Testis (tissue), 5 donors: ENCODE measurements at places on chromosomes 16 and 17. TPM values are rescaled to one million over a fixed set of nuclear protein-coding genes. Genes with fewer than 3 reads are reported as not detected.

- H3K4me1 ChIP-seq: no peaks in the 10 kb centered on the region
- H3K27ac ChIP-seq: no peak within 1 kb of the TSS
- H3K27me3 ChIP-seq: no peaks in the 10 kb centered on the region
- DNase-seq: no peak
- no peaks in the 10 kb centered on the region for H3K36me3 ChIP-seq
- no peak within 1 kb of the TSS for H3K4me3 ChIP-seq
Measured at GRCh38 chr17:41026715-41027471, at the start of gene KRTAP1-5. KRTAP1-5 (minus strand) TSS chr17:41027208; CDS start chr17:41027155, 53 bp downstream.

VAMP2 gene
- polyA plus RNA-seq: 116 TPM

GRCh38 chr17:8314797-8315763 is 5.0 kb downstream of the ARHGEF15 start:
- H3K36me3 ChIP-seq: no peaks in the 10 kb centered on the region
- H3K4me1 ChIP-seq: peaks cover 6% of the 10 kb centered on the region
- H3K27ac ChIP-seq: no peak overlapping the region
- no peak for DNase-seq
- peak overlapping the region; percentile 1 for H3K4me3 ChIP-seq

GRCh38 chr16:76486740-76487139 is 209.5 kb downstream of the CNTNAP4 start:
- no peak overlapping the region for H3K4me3 ChIP-seq
- no peaks in the 10 kb centered on the region for H3K4me1 ChIP-seq
- no peaks in the 10 kb centered on the region for H3K36me3 ChIP-seq
- DNase-seq: no peak
- no peaks in the 10 kb centered on the region for H3K27me3 ChIP-seq

DNA sequence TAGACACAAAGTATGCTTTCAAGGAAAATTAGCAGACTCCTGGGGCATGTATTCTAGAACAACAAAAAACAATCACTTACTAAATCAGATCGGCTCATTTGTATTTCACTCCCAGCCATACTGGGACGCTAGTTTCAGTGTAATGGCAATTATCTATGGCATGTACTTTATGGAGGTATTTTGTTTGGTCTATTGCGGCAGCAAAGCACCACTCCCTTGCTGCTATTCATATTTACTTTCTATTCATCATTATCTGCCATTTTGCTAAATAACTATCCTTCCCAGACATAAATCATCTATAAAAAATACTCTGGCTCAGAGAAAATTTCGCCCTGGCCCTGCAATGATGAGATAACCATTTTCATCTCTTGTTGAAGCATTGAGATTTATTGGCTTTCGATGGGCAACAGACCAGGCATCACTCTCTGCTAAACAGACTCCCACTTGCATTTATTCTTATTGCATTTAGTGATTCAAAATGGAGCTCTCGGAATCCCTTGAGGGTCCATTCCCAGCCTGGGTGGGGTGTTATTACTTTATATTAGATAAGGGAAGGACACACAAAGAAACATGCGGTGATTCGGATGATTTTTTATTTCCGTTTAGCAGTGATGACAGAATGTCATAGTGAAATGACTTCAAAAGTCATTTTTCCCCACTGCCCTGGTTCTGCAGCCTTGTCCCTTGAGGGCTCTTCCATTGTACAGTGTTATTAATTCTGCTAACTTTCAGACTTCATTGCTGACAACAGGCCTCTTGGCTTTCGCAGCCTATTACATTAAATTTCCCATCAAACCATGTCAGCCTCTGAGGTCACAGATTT is 225.8 kb downstream of the IRX3 start:
- H3K27ac ChIP-seq: no peak overlapping the region
- no peaks in the 10 kb centered on the region for H3K4me1 ChIP-seq
- no peak for DNase-seq
- H3K4me3 ChIP-seq: no peak overlapping the region
- H3K27me3 ChIP-seq: no peaks in the 10 kb centered on the region

DNA sequence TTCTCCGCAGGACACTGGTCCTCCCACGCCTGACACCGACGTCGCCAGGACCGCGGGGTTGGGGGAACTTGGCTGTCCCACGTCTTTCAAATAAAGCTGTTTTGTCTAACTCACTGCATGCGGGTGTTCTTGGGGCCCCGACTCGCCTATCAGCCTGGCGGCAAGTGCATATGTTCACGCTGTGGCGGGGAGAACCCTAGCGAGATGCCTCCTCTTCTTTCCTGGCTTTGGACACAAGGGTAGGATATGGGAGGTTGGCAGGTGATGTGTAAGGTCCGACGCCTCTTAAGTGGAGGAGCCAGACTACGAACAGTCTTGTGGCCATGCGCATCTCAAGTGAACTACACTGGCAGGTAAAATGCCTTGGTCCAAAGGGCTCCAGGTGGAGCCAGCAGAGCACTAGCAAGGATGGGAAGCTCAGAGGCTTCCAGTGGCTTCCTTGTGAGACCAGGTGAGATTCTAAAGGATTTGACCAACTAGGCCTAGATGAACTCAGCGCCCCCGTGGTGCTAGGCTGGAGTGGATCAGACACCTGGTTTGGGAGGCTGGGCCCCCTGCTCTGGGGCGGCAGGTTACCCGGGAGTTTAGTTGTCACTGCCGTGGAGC is 873 bp upstream of the RPS2 start:
- H3K27ac ChIP-seq: peak overlapping the region; percentile 97
- H3K4me1 ChIP-seq: peaks cover 13% of the 10 kb centered on the region
- peak overlapping the region; percentile 96 for H3K4me3 ChIP-seq
- no peaks in the 10 kb centered on the region for H3K27me3 ChIP-seq

DNA sequence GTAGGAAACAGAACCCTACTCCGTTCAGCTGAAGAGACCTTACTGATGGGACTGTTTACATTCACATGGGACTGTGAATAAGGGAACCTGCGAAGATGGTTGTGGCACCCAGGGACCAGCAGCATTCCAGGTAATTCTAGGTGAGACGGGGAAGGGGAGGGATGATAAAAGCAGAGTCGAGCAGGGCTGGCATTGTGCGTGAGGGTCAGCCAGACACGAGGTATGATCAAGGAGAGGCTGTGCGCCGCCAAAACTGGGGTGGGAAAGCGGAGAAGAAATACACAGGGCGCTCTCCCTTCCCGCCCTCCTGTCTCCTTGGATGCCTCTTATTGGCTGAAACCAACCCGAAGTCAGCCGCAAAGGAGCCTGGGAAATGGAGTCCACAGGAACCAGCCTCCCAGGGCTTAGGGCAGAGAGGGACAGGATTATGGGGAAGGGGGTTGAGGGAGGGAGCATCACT is 38.4 kb upstream of the CSNK2A2 start:
- no peaks in the 10 kb centered on the region for H3K27me3 ChIP-seq
- no peaks in the 10 kb centered on the region for H3K4me1 ChIP-seq
- H3K36me3 ChIP-seq: no peaks in the 10 kb centered on the region
- no peak overlapping the region for H3K27ac ChIP-seq
- DNase-seq: peak; percentile 90

PLLP gene
- 15.0 TPM for polyA plus RNA-seq

DNA sequence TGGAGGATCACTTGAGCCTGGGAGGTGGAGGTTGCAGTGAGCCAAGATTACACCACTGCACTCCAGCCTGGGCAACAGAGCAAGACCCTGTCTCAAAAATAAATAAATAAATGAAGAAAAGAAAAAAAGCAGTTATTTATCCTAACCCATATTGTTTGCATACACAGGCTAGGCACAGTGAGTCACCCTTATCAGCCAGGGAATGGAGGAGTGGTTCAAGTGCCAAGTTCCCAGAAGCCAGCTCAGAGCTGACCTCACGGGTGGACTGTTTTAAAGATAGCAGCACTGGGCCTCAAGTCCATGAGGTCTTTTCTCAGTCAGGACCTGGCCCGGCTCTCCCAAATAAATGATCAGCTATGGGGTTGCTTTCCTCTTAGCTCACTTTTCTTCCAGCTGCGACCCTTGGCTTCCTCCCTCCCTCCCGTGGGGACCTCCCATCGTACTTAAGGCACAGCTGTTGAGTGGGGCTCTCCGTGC is 22.6 kb upstream of the MGAT5B start:
- H3K27ac ChIP-seq: no peak overlapping the region
- H3K4me1 ChIP-seq: no peaks in the 10 kb centered on the region
- H3K36me3 ChIP-seq: no peaks in the 10 kb centered on the region
- no peak for DNase-seq
- H3K27me3 ChIP-seq: no peaks in the 10 kb centered on the region
- H3K4me3 ChIP-seq: no peak overlapping the region

GRCh38 chr17:4105232-4105631 is 37.6 kb downstream of the ZZEF1 start:
- no peaks in the 10 kb centered on the region for H3K27me3 ChIP-seq
- H3K36me3 ChIP-seq: no peaks in the 10 kb centered on the region
- no peak for DNase-seq
- no peak overlapping the region for H3K27ac ChIP-seq
- H3K4me3 ChIP-seq: no peak overlapping the region
- H3K4me1 ChIP-seq: peaks cover 15% of the 10 kb centered on the region

DNA sequence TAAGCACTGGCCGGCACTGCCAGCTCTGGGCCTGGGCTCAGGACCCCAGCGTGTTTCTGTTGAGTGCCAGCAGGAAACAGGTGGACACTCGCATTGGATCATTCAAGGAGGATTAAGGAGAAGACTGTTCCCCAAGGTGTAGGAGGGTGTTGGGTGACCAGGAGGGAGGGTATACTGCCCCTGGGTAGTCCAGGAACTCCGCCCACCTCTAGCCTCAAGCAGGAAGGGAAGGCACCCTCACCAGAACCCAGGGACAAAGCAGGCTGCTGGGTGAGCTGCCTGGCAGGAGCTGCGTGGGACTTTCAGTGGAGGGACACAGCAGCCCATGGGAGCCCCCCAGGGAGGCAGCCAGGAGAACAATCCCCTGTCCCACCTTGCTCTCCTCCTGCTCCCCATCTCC is 7.7 kb upstream of the RAB37 start:
- DNase-seq: no peak
- H3K4me3 ChIP-seq: no peak overlapping the region
- no peaks in the 10 kb centered on the region for H3K36me3 ChIP-seq
- no peak overlapping the region for H3K27ac ChIP-seq
- H3K4me1 ChIP-seq: no peaks in the 10 kb centered on the region

DNA sequence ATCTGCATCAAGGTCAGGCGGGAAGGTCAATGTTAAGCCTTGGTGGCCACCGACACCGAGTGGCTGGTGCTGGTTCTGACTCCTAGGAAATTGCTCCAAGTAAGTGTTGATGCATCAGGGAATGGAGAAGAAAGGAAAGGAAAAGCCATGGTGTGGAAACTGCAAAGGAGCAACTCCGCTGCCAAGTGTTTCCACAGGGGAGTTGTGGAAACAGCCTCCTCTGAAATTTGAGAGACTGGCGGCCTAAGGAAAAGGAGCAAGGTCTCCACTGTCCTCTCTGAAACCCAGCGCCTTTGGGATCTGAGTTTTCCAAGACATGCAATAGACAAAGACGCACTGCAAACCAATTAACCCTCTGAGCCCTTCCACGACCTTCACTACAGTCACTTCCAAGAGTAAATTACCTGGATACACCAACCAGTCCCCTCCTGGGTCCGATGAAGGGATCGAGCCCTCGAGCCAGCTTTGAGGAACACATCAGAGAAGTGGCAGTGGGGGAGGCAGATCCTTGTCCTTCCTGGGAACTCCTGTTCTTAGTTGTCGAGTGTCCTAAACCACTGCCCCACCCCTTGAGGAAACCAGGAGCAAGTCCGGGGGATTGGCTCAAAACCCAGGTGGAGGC is 51.1 kb downstream of the SRL start:
- peaks cover 14% of the 10 kb centered on the region for H3K4me1 ChIP-seq
- H3K27ac ChIP-seq: no peak overlapping the region
- no peaks in the 10 kb centered on the region for H3K36me3 ChIP-seq

GP1BA gene
- polyA plus RNA-seq: 0.88 TPM

DNA sequence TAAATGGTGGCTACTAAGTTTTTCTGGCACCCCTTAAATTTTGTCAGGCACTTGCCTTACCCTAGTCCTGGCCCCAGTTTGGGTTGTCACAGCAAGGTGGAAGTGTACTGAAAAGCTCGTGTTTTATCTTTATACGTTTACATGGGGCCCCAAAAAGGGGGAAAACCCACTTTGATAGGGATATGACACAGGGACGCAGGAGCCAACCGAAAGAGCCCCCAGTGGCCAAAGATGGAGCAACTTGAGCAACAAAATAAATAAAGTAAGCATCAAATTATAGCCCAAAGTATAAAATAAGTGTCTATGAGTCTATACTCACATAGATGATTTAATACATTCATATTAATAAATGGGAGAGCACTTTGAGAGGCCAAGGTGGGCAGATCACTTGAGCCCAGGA is 5.0 kb upstream of the CETP start:
- DNase-seq: no peak
- peaks cover 2% of the 10 kb centered on the region for H3K4me1 ChIP-seq
- no peaks in the 10 kb centered on the region for H3K27me3 ChIP-seq
- no peaks in the 10 kb centered on the region for H3K36me3 ChIP-seq

DNA sequence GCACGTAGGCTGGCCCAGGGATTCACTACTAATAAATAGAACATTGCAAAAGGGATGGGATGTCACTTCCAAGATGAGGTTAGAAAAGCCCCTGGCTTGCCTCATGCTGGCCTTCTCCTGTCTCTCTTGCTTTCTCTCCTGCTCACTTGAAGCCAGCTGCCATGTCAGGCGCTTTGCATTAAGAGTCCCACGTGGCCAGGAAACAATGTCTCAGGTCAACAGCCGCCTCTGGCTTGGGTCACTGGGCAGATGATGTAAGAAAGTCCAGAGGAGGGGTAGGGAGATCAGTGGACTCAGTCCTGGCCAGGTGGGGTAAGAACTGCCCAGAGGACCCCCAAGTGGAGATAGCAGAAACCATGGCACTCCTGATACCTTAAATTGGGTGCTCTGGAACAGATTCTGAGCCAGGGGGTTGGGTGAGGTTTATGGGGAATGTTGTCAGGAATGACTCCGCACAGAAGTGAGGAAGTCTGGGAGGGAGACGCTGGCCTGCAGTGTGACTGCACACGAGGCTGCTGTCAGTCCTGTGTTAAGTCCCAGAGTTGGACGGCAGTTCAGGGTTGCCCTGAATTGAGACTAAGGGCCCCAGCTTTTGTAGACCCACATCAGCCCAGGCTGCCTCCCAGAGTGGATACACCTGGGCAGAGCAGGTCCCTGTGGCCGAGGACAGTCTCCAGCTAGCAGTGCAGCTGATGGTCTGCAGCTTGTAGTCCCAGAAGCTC is 17.7 kb downstream of the C16orf82 start:
- no peaks in the 10 kb centered on the region for H3K27me3 ChIP-seq
- no peaks in the 10 kb centered on the region for H3K4me1 ChIP-seq
- no peak overlapping the region for H3K4me3 ChIP-seq
- no peaks in the 10 kb centered on the region for H3K36me3 ChIP-seq
- DNase-seq: no peak
- H3K27ac ChIP-seq: no peak overlapping the region

DNA sequence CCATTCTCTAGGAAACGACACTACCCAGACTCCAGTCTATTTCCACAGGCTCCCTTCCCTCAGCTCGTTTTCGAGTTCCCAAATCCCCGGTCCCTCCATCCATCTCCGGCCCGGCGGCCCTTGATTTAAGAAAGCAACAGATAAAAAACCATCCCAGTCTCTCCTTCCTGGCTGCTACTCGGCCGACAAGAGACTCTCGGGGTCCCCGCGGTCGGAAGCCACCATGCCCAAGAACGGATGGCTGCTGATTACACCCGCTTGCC is 182 bp downstream of the RPL26 start:
- H3K4me1 ChIP-seq: peaks cover 19% of the 10 kb centered on the region
- peak overlapping the region; percentile 69 for H3K4me3 ChIP-seq
- DNase-seq: no peak
- peak overlapping the region; percentile 75 for H3K27ac ChIP-seq
